ENCODE measurements at places on chromosomes 1 and 21.

- DNase-seq, result no peak
These were observed 38.2 kb upstream of the USH2A start for GRCh38 chr1:216461466-216461865.

DNA sequence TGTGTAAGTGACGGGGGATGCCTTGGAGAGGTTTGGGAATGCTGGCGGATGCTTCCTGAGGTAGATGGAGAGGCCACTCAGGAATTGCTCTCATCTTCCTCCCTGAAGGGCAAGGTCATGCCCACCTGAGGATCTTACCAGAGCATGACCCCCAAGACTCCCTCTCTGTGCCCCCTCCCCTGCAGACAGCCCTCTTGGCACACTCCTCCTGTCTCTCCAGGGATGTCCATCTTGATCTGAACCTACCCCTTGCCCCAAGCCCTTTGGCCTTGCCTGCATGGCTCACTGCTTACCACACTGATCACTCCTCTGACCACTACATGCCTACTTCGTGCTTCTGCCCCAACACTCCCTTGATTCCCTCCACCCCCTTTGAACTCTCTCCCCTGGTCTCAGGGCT is 17.9 kb upstream of the MPL start:
- DNase-seq, result no peak

- no peak for DNase-seq
These were observed 100.5 kb downstream of the GLIS1 start for GRCh38 chr1:53638360-53639035.

DNA sequence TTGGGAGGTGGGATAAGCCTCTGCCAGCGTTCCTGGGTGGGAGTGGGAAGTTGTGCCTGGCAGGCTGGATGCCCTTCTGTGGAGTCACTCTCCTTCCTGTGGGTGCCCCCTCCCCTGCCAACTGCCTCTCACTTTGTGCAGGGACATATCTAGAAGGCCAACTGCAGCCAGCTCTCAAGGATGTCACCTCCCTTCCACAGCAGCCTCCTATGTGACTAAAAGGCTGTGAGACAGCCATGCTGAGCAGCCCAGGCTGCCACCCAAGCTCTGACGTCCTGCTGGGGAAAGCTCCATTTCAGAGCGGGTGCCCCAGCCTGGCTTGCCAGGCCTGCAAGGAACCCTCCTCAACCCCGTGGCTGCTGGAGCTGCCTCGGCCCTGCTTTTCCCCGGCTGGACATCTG is 19.6 kb upstream of the SLC26A9 start:
- no peak for DNase-seq

DNA sequence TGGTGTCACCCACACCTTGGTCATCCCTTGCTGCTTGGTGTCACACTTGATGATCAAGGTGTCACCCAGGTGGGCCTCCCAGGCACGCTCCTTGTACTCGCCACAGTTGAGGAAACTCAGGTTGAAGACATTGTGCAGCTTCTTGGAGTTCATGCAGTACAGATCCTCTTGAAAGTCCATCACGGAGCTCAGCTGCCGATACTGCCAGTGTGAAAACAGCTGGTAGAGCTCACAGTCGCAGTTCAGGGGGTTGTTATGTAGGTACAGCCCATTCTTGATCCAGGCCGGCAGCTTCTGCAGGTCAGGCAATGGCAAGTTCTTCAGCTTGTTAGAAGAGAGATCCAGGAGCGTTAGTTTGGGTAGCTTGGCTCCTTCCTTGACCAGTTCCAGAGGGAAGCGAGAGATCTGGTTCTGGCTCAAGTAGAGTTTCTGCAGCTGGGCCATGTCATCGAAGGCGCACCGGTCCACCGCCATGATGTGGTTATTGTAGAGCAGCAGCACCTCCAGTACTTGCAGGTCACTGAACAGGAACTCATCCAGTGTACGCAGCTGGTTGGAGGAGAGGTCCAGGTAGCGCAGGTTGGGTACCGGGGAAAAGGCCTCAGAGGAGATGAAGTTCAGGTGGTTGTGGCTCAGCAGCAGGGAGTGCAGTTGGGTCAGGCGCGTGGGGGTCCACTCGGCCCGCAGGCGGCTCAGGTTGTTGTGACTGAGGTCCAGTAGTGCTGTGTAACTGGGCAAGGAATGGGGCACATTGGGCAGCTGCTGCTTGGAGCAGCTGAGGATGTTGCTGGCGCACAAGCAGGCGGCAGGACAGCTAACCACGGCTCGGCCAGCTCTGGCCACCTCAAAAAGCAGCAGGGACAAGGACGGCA is 1.3 kb downstream of the AMIGO1 start:
- no peak for DNase-seq

DNA sequence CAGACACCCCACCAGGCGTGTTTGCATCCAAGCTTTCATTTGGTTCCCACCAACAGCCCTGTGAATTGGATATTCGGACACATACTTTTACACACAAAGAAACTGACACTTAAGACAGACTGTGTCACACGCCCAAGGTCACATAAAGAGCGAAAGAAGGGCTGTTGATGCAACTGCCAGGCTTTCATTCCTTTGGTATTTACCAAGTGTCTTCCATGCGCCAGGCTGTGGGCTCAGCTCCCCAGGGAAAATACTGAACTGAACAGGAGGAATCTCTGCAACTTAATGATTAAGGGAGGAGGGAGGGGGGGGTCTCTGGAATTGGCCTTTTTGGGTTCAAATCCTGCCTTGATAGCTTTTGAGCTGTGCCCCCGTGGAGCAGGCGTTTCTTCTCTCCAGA is 122.8 kb downstream of the ACTL8 start:
- no peak for DNase-seq

DNA sequence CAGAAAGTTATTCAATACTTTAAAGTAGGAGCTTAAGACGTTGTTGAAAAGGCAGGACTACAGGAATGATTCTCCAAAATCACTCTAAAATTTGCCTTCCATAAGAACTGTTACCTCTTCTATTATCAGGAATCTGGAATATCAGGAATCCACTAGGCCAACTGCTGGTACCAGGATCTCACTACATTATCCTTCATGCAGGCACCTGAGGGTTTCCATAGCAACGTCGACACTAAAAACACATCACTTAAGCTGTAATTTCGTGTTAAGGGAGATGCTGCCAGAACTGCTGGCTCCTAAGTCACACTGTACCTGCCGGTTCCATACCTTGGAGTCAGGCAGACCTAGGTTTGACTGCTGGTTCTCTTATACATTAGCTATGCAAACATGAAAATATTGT is 139.7 kb upstream of the C1orf87 start:
- no peak for DNase-seq

DNA sequence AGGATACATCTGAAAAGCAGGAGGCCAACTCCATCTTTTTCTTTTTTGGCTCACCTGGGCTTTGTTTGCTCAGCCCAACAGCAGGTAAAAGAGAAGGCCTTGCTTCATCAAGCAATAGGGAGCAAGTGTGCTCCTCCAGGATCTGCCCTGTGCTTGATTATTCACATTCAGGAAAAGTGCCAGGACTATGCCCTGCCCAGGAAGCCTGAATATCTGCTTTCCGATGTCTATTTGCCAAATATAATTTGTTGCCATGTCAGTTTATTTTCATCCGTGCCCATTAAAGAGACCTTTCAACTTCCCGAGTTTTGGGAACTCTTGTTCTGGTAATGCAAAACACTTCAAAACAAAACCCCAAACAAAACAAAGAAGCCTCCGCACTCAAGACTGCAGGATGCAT is 185.3 kb downstream of the CDC7 start:
- DNase-seq, result no peak

DNA sequence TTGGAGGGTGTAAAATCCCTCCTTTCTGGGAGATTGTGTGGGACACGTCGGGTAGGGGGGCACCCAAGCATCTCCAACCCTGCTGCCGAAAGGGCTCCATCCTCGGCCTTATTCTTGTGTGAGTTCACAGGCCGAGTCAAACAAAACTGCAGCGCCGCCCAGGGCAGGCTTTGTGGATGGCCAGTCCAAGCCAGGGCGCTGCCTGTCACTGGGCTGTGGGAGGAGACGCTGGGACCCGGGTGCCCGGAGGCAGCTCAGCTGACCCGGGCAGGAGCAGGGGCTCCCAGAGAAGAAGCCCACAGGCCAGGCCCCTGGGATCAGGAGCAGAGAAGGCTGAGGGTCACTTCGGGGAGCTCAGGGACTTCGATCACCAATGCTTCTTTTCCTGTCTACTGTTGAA is 31.8 kb upstream of the ARHGEF16 start:
- no peak for DNase-seq

All from stimulated activated CD8-positive, alpha-beta memory T cell treated with anti-CD3 and anti-CD28 coated beads, Interleukin-7, amount 100 ng/mL, for 4 hours (primary cell).